ENCODE measurements at places on chromosomes 2 and 18.

DNA sequence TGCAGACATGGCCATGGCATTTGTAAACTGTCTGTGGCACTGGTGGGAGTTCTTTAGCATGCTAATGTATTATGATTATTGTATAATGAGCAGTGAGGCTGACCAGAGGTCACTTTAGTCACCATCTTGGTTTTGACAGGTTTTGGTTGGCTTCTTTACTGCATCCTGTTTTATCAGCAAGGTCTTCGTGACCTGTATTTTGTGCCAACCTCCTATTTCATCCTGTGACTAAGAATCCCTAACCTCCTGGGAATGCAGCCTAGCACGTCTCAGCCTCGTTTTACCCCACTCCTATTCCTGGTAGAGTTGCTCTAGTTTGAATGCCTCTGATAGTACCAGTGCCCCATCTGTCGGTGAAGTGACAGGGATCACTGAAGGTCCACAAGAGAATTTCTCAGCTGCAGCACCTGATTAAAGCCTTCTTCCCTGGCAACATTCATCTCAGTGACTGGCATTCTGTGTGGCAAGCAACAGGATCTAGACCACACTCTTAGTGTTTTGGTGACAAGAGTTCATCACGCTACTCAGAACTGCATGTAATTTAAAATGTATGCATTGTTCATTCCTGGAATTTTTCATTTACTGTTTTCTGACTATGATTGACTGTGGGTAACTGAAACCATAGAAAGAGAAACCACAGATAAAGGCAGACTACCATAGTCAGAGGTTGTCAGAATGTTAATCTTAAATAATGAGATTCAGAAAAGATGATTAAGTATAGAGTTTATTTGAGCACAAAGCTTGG lies 43.0 kb upstream of the GPR39 start:
- no peak for DNase-seq
- H3K4me3 ChIP-seq, result no peak overlapping the region
- H3K27ac ChIP-seq, result no peak overlapping the region
- H3K27me3 ChIP-seq, result no peaks in the 10 kb centered on the region
- H3K4me1 ChIP-seq, result no peaks in the 10 kb centered on the region
- no peaks in the 10 kb centered on the region for H3K36me3 ChIP-seq

DNA sequence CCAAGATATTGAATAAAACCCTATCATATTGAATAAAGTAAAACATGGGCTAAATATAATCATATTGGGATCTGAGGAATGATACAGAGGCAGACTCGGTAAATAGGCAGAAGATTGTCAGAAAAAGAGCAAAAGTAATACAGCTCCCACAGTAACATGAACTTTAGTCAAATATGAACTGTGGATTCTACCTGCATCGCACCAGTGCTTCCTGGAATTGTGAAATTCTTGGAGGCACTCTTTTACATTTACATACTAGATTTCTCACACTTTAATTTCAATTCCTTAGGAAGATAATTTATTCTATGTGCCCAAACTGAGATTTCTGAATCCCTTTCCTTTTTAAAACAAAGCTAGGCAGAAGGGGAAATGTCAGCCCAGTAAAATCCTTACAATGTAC lies 325.1 kb upstream of the SLC39A10 start:
- H3K27ac ChIP-seq, result no peak overlapping the region
- H3K27me3 ChIP-seq, result no peaks in the 10 kb centered on the region
- DNase-seq, result no peak
- no peaks in the 10 kb centered on the region for H3K4me1 ChIP-seq
- H3K4me3 ChIP-seq, result no peak overlapping the region

GRCh38 chr2:113176696-113177355 lies 3.1 kb downstream of the PSD4 start:
- H3K4me1 ChIP-seq, result no peaks in the 10 kb centered on the region
- H3K27ac ChIP-seq, result no peak overlapping the region
- no peaks in the 10 kb centered on the region for H3K36me3 ChIP-seq
- DNase-seq, result no peak
- H3K27me3 ChIP-seq, result no peaks in the 10 kb centered on the region

DNA sequence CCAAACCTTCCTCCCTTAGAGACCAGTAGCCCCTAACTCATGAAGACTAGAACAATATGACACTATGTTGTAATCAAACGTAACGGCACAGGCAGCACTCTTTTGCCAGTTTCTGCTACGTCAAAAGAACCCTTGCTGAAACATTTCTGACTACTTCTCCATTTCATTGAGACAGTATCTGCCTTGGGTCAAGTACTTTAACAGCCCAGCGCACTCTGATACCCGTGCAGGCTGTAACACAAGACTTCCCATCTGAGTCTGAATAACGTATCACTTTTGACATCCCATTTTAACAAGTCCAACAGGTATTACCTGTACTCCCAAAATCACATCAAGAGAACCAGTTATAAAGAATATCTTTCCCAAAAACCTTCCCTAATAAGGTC lies 38.4 kb downstream of the TBC1D8 start:
- no peak for DNase-seq
- H3K27me3 ChIP-seq, result no peaks in the 10 kb centered on the region
- peak overlapping the region; percentile 27 for H3K4me3 ChIP-seq
- H3K36me3 ChIP-seq, result no peaks in the 10 kb centered on the region
- no peak overlapping the region for H3K27ac ChIP-seq
